ENCODE measurements at places on chromosomes 3 and 15. TPM values are rescaled to one million over a fixed set of nuclear protein-coding genes. Genes with fewer than 3 reads are reported as not detected.
A peak's percentile ranks its signal among the peaks of the same experiment; 100 is the strongest.

- DNase-seq = no peak
Observed at GRCh38 chr3:79881431-79881830, 113.6 kb upstream of the ROBO1 start.

DNA sequence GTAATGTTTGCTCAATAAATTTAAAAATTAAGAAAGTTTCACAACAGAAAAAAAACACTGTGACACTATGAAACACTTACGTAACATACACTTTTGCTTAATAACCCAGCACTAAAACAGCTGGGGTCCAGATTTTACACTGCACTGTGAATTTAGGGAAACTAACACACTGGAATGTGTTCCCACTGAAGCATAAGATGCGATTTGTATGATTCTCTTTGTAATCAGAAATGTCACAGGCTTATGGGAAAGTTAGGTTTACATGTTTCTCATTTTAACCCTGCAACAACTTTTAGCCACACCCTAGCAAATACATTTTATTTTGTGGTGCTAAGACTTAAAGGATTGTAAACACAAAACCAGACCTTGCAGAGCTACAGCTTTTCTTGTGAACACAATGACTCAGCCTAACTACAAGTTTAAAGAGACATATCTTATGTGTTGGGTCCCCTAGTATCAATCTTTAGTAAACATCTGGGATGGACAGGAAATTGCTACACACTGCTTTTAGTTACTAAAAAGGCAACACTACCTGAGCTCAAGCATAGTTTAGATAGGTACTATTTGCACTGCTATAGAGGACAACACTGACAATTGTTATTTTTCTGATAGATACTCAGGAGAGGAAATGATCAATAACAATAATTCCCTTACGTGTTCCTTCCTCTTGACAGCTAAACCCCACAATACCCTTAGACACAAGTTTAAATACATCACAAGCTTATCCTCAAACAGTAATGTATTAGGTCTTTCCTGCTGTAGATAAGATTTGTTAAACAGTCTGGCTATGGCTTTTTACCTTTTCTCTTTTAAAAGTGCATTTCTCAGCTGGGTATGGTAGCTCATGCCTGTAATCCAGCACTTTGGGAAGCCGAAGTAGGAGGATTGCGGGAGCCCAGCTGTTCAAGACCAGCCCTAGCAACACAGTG, 3.8 kb downstream of the PLD1 start:
- DNase-seq = no peak

DNA sequence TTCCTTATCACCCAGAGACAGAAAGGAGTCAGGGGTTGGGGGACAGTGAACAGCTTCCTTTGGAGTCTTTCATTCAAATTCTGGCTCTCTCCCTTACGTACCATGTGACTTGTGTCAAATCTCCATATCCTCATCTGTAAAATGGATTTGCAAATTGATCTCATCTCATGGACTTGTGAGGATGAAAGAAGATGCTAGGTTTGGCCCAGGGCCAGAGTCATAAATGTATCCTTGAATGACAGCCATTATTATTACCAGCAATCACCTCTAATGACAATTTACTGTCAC, 67.8 kb upstream of the POLG start:
- DNase-seq = no peak

GRCh38 chr15:37134699-37135131, 34.4 kb upstream of the MEIS2 start:
- no peak for DNase-seq

DNA sequence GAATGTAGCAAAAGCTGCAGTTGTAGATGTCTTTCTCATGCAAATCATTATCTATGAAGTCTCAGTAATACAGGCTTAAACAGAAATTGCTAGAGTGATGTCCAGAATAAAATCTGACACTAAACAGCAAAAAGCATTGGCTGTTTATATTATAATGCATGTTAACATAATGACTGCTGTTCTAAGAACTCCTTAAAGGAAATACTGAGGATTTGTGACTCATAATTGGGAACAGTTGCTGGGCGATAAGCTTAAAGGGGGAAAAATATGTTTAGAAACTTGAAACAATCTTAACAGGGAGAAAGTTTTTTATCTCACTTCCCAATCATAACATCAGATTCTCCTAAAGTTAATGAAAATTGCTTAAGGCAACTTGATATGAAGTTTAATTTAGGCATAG, 17.5 kb downstream of the TIPARP start:
- DNase-seq = no peak

DNA sequence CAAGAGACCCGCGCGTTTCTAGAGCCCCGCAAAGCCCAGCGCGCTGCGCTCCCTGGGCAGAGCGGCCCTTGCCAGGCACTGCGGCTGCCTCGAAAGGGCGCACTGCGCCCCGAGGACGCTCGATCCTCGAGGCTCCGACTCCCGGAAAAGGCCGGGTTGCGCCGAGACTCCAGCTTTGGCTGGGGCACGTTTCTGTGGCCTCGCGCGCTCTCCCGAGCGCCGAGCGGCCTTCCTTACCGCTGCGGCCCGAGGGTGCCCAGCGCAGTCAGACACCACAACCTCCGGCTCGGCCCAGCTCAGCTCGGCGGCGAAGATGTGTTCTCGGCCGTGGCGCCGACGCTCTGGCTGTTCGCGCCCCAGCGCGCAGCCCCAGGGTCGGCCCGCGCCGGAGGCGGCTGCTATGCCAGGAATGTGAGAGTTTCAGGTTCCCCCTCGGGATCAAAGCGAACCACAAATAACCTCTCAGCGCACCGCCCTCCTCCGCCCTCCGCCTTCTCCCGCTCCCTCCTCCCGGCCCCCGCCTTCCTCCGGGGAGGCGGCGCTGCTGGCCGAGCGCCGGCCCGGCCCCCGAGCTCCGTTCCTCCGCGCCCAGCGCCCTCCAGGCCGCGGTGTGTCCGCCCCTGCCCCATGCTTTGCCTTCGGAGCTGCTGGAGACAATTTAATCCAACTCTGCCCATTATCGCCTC, at the start of gene AMOTL2:
TSS of gene AMOTL2 (minus strand) at position 343 of the 686 bp plus-strand sequence. CDS start 3,014 bp downstream, outside the sequence.
- DNase-seq = peak; percentile 84

GRCh38 chr15:75791337-75791713, 51.9 kb upstream of the UBE2Q2 start:
- no peak for DNase-seq

GRCh38 chr15:28984421-28985315, 98.9 kb downstream of the APBA2 start:
- DNase-seq = no peak

DNA sequence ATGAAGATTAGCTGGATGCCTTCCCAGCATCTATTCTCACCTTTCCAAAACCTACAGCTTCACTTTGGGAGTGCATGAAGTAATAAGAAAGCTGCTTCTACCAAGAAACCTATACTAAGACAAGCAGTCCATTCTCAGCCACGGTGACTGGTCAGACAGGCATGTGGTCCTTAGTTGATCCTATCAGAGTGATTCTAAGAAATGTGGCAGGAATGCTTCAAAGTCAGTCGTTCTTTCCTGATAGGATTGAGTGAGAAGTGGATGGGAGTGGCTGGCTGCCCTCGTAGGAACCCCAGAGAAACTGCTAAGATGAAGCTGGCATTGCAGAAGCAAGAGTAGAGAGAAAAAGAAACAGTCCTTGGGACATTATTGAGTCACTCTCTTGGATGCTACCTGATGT, 16.6 kb downstream of the FOXB1 start:
- no peak for DNase-seq

DNA sequence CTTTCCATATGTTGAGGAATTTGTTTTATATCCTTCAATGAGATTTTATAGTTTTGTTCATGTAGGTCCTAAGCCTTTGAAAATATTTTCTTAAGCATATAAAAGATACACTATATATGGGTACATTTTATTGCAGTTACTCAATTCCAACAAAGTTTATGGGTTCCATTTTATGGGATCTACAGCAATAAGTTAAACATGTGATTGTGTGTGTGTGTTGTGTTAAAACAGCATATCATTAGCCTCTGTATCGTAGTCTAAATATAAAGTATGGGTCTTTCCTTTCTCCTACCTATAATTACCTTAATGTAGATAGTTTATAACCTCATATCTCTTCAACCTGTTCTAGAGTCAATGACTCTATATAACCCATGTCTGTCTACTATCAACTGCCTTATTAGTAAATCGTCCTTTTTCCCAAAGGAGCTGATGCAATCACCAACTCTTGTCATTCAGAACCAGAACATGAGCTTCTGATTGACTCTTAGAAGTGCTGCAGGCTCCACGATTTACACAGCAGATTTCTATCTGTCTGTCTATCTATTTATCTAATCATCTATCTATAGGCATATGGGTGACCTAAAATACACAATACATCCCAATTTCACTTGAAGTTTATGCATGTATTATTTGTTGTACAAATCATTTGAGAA, 512.6 kb upstream of the CBLB start:
- DNase-seq = no peak

GRCh38 chr3:151750181-151750580, 16.5 kb downstream of the AADACL2 start:
- no peak for DNase-seq

GRCh38 chr15:82129761-82130160, 83.9 kb upstream of the MEX3B start:
- DNase-seq = no peak

- DNase-seq = no peak
Observed at GRCh38 chr3:66393333-66394005, 107.4 kb downstream of the LRIG1 start.

The SERPINI2 gene
- not detected for total RNA-seq

The SLC28A2 gene
- total RNA-seq = not detected

The SEC61A1 gene
- total RNA-seq = 350 TPM

The SIDT1 gene
- total RNA-seq = 0.14 TPM

The BFSP2 gene
- total RNA-seq = 0.96 TPM

The ABI3BP gene
- 0.84 TPM for total RNA-seq

Measured in kidney epithelial cell (primary cell).